ENCODE measurements at places on chromosomes 4 and X.

- no peak for DNase-seq
Measured at GRCh38 chr4:18100657-18101056, 79.1 kb upstream of the LCORL start.

- no peak for DNase-seq
Measured at GRCh38 chr4:155143512-155143911, 64.9 kb upstream of the NPY2R start.

DNA sequence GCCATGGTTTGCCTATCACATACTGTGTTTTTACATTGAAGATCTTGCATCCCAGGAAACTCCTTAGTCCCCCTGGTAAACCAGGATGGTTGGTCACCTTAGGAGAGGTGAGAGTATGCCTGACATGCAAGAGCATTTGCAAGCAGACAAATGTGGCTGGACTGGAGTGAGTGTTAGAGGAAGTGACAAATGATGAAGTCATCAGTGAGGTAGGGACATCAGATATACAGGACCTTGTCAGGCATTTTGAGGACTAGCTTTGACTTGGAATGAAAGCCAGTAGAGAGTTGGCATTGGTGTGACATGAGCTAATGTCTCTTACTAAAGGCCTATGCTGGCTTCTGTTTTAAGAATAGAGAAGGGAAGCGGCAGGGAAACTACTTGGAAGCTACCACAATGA, 124.9 kb downstream of the FRMPD4 start:
- DNase-seq, result no peak

- no peak for DNase-seq
Measured at GRCh38 chrX:153600032-153600373, 1.1 kb upstream of the CCNQ start.

DNA sequence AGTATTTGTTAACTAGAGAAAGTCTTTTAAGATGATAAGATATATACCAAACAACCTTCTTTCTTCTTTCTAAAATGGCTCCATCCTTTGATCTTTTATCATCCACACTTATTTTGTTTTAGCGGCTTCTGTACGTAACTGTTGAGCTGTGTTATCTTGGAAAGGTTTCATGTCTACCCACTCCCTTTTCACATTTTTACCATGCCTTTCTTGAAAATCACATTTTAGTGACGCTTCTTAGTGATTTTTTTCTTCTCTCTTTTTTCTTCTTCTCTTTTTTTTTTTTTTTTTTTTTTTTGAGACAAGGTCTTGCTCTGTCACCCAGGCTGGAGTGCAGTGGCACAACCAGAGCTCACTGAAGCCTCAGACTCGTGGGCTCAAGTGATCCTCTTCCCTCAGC, 135.1 kb downstream of the CHIC2 start:
- no peak for DNase-seq

DNA sequence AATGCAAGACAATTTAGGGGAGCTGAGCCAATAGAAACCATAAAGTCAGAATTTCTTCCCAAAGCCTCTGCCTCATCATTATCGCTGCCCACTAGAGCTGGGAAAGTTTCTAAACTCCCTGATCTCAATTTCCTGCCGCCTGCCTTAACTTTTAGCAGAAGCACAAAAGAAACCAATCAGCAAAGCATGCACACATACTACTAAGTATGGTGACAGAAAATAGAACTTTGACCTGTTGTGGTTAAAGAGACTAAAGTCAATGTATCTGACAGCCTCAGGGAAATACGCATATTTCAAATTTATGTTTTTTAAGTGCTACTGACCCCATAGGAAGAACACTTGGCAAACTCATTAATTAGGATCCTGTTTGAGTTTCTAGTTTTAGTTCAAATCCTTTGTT, 10.1 kb downstream of the STK26 start:
- no peak for DNase-seq

GRCh38 chrX:107579956-107580355, 48.4 kb upstream of the PRPS1 start:
- DNase-seq, result no peak

DNA sequence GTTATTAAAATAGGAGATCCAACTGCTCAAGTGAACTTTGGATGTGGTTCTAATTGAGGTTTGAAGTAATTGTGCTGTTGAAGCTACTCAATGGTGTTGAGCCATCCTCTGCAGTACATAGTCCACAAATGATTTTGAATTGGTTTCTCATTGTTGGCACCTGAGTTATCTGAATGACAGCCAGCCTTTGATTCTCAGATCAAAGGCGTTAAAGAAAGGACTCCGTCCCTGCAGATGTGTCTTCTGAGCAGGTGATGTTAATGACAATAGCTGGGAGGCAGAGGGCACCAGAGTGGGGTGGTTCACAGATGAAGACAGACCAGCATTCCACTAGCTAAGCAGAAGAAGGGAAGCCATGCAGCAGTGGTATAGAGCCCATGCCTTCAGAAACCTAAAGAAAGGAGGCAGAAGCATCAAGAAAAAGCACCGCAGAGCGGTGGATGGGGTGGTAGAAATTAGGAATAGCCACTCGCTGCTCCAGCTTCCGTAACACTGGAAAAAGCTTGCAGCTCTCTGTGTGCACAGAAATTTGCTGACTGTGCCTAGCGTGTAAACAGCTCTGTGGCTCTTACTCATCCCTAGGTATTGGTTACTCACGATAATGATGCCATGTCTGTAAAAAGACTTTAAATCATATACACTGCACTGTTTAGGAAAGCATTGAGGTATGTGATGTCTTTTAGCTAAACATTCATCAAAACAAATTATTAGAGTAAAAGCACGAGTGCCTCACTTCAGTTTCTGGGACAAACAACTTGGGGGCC, 79.2 kb upstream of the CLCN4 start:
- DNase-seq, result no peak

- DNase-seq, result no peak
Measured at GRCh38 chr4:73776321-73776729, 36.0 kb downstream of the CXCL8 start.

- no peak for DNase-seq
Measured at GRCh38 chr4:182265881-182266280, 22.7 kb downstream of the TENM3 start.

- no peak for DNase-seq
Measured at GRCh38 chrX:39008549-39008948, 207.3 kb downstream of the MID1IP1 start.

DNA sequence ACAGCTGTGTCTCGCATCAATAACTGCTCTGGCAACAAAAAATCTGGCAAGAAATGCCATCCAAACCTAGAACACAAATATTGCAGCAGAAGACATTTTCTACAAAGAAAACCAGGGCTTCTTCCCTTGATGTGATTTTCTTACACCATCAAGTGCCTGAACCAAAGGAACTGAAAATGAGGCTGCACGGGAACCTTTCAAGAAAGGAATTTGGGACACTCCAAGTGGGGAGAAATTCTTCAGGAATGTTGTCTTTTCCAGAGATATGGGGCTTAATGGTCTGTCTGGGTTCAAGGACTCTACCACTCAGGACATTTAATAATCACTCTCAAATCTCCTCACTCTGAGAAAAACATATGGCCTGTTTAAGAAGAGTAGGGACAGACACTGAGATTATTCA, 57.6 kb downstream of the PRDM5 start:
- no peak for DNase-seq

DNA sequence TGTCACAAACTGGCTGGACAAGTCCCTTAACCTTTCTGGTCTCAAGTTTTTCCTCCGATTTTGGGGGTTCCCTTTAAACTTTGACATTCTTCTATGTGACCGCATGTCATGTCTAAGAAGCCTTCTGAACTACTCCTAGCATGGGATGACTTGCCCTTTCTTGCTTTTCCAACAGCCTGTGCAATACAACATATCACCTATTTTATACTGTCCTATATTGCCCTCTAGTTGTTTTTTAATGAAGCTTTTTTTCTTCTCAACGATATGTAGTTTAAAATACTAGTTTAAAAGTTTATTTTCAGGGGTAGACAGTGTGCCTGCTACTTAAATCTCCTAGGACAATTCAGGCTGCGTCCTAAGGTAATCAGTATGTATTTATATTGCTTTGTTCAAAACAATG, 1.0 kb upstream of the IGBP1 start:
- no peak for DNase-seq

GRCh38 chrX:120740072-120740471, 110.2 kb upstream of the C1GALT1C1 start:
- DNase-seq, result no peak

DNA sequence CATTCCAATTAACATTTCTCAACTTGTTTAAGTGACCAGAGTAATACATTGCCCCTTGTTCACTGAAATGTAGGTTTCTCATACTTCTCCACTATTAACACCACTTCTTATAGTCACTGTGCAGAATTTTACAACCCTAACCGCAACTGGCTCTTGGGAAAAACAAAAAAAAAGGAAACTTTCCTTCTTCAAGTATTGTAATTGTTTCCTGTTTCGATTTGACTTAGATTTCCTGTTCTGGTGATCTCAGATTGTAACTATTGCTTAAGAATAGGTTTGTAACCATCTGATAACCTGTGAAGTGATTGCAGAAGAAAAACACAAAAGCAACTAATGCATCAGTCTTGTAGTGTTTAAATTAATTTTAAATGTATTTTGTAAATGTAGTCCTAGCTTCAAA, 594.7 kb upstream of the GALNT7 start:
- no peak for DNase-seq

DNA sequence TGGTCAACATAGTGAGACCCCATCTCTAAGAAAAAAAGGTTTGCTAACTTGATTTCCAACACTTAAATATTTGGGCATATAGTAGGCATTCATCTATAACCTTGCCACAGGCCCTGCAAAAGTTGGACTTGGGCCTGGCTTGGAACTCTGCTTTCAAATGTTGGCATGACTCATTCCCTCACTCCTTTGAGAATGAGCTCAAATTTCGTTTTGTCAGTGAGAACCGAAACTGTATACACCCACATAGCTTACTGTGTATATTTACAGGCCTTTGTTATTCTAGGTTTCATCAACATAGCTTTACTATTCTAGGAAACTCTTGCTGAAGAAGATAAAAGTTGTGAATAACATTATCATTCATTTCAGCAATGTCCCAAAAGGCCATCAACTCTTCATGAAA, 88.7 kb upstream of the ELOVL6 start:
- DNase-seq, result no peak

DNA sequence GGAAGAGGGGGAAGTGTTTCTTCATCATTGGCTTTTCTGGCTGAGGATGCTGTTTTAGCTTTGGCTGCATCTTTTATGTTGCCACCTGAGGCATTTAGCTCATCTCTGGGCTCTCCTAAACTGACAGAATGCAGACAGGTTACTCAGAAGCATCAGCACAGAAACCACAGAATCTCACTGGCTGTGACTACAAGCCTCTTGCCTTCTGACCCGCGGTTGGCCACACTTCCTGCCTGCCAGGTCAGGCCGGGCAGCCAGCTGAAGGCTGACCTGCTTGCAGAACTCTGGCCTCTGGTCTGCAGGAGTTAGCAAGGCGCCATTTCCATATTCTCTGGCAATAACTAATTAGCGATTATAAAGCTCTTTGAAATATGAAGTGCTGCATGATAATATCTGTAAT, 366.5 kb downstream of the MID1IP1 start:
- DNase-seq, result no peak

- no peak for DNase-seq
Measured at GRCh38 chrX:40132751-40133150, 35.0 kb upstream of the BCOR start.

- no peak for DNase-seq
Measured at GRCh38 chr4:139558235-139559088, 2.4 kb upstream of the SETD7 start.

- DNase-seq, result no peak
Measured at GRCh38 chr4:164894702-164895101, 17.7 kb downstream of the APELA start.

DNA sequence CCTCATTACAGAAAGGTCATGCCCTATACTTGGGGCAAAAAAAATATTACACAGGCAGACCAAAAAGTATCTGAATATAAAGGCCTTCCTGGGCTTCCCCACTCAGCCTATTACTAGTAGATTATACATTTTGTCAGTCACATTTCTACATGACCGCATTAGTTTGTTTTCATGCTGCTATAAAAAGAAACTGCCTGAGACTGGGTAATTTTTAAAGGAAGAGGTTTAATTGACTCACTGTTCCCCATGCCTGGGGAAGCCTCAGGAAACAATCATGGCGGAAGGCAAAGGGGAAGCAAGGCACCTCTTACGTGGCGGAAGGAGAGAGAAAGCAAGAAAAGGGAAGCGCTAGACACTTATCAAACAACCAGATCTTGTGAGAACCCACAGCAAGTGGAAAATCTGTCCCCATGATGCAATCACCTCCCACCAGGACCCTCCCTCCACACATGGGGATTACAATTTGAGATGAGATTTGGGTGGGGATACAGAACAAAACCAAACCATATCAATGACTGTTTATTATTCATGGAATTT, 1312.0 kb downstream of the PCDH7 start:
- DNase-seq, result no peak

GRCh38 chr4:138028923-138029322, 213.2 kb downstream of the SLC7A11 start:
- DNase-seq, result no peak

DNA sequence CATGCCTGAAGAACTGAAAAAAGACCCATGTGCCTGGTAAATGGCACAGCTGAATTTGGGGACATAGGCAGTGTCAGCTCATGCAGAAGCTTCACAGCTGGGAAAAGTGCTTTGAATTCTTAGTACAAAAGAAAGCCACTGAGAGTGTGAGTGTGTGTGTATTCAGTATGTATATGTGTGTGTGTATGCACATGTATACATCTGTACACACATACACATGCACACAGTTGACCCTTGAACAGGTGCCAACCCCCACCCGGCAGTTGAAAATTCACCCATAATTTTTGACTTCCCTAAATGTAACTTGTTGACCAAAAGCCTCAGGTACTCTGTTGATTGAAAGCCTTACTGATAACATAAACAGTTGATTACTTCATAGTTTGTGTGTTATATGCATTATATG, 49.5 kb upstream of the ENPP6 start:
- DNase-seq, result no peak

DNA sequence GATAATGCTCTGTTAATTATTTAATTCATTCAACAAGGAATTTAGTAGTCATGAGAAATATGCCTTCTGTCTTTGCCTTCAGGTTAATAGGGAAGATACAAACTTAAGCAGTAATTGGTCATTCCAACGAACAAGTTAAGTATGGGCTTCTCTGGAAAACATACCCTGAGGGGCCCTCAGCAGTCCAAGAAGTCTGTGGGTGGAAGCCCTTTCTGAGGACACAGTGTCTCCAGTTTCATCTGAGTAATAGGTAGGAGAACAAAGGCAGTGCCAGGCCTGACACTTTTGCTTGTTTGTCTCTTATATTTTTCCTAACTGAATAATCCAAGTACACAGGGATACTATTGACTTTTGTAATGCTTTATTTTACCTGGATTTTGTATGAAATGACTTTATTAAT, 262.5 kb downstream of the FBXW7 start:
- DNase-seq, result no peak

DNA sequence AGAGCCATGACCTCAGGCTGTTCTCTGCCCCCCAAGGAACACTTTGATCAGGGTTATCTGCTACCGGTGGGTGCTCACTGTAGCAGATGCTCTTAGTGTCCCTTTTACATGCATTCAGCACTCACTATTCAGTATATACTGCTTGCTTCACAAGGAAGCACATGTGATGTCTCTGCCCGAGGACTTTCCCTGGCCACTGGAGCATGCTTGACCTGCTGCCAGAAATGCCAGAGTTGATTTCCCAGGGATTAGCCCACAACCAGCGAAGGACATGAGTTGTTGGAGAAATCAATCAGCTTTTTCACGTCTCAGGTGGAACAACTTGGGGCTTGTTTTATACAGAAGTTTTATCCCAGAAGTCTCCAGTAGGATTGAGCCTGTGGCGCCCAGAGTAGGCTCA, 51.2 kb upstream of the RPS6KA3 start:
- no peak for DNase-seq
